ENCODE measurements at places on chromosomes 7 and 10. TPM values are rescaled to one million over a fixed set of nuclear protein-coding genes. Genes with fewer than 3 reads are reported as not detected.

PKD1L1 gene
- 1.1 TPM for total RNA-seq

NEUROD6 gene
- not detected for total RNA-seq

CLIP2 gene
- total RNA-seq: 12.1 TPM

HOXA7 gene
- total RNA-seq: not detected

LRRC18 gene
- not detected for total RNA-seq

SUN3 gene
- total RNA-seq: not detected

DNA sequence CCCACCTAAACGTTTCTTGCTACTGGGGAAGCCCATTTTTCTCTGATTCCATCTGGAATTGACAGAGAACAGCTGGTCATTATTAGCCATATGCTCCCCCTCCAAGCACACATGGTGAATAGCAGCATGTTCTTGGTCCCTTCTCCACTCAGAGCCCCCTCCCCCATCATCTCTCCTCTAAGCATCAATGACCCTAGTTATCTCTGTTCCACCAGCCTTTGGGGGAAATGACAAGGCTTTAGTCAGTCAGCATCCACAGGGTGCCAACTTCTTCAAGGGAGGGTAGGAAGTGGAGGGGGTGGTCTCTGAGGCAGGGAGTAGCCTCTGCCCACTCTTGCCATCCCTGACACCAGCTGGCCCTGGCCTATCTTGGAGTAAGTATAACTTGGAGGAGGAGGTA, 163.1 kb downstream of the UBE2H start:
- no peak for DNase-seq

GRCh38 chr10:118101501-118101900, 54.8 kb upstream of the RAB11FIP2 start:
- no peak for DNase-seq

- no peak for DNase-seq
Observed at GRCh38 chr7:7263297-7264230, 81.2 kb downstream of the C1GALT1 start.

- DNase-seq: no peak
Observed at GRCh38 chr10:74018241-74018640, 20.3 kb downstream of the VCL start.

GRCh38 chr10:31580646-31581045, 261.6 kb downstream of the ZEB1 start:
- DNase-seq: no peak

DNA sequence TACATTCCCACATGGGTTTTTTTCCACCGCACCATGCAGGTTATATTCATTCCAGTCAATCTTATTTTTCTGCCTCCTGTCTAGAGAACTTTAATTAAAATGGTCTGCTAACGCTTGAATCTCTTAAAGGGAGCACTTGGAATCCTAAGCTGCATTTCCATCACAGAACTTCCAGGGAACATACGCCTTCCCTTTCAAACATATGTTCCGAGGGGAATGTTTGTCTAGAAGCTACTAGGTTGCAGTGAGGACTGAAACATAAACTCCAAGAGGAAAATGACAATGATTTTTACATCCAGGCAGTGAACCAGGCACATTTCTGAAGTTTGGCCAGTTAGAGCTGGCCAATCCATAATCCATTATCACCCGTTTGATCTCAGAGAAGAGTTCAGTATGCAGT, 375.5 kb upstream of the NRP1 start:
- DNase-seq: no peak

All from right atrium auricular region (tissue), 2 donors.